ENCODE measurements at places on chromosomes 16 and 17.

DNA sequence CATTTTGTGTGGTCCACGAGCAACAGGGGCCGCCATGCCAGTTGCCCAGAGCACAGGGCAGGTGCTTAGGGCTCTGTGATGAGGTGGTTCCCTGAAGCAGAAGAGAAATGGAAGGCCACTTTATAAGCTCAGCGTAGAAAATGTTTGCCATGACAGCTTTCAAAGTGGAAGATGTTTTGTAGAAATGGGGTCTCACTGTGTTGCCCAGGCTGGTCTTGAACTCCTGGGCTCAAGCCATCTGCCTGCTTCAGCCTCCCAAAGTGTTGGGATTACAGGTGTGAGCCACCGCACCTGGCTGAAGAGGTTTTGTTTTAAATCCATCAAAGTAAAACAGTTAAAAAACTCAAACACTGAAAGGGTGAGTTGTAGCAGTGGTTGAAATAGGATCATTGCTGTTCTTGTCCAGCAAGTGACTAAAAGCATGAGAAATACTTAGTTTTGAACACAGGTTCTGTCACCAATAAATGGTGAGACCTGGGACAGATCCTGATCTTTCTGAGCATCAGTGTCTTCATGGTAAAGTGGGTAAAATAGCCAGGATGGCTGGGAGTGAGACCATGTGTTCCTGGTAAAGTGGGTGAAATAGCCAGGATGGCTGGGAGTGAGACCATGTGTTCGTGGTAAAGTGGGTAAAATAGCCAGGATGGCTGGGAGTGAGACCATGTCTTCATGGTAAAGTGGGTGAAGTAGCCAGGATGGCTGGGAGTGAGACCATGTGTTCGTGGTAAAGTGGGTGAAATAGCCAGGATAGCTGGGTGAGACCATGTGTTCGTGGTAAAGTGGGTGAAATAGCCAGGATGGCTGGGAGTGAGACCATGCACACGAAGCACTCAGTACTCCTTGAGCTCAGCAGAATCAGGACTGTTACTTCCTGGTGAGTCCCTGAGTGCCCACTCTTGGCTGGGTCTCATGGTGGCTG is 46.0 kb downstream of the BANP start:
- DNase-seq: no peak

DNA sequence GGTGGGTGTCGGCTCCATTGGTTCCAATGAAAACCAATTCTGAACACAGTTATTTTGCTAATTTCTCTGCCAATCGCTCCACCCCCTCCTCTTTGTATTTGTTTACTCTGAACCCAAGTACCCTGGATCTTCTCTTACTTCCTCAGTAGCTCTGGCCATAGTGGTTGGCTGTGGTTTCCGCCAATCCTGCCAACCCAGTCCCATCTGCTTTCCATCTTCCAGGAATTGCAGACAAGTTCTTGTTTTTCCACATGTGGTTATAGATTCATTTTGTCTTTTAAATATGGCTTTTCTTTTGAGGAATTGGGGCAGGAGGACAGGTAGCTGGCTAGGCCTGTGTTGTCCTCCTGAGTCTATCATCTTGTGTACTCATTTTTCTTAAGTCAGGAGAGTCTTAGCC is 92.0 kb downstream of the CYLD start:
- no peak for DNase-seq

GRCh38 chr16:83533193-83533592 is 274.6 kb upstream of the HSBP1 start:
- peak; percentile 62 for DNase-seq

- DNase-seq: no peak
Observed at GRCh38 chr17:65093930-65094329, 37.4 kb upstream of the GNA13 start.

- DNase-seq: no peak
Observed at GRCh38 chr17:75970011-75970523, 8.9 kb downstream of the ACOX1 start.

DNA sequence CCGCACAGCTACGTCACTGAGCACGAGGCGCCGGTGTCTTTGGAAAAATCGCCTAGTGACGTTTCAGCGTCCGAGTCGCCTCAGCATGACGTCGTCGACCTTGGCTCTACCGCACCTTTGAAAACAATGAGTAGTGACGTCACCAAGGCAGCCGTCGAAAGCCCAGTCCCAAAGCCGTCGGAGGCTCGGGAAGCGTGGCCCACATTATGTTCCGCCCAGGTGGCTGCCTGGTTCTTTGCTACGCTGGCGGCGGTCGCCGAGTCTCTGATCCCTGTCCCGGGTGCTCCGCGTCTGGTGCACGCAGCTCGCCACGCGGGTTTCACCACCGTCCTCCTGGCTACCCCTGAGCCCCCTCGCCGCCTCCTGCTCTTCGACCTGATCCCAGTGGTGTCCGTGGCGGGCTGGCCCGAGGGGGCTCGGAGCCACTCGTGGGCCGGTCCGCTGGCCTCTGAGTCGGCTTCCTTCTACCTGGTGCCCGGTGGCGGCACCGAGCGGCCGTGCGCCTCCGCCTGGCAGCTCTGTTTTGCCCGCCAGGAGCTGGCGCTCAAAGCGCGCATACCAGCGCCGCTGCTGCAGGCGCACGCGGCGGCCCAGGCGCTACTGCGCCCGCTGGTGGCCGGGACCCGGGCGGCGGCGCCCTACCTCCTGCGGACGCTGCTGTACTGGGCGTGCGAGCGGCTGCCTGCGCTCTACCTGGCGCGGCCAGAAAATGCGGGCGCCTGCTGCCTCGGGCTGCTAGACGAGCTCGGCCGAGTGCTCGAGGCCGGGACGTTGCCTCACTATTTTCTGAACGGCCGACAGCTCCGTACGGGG is 1.5 kb downstream of the TMEM102 start:
- peak; percentile 70 for DNase-seq

DNA sequence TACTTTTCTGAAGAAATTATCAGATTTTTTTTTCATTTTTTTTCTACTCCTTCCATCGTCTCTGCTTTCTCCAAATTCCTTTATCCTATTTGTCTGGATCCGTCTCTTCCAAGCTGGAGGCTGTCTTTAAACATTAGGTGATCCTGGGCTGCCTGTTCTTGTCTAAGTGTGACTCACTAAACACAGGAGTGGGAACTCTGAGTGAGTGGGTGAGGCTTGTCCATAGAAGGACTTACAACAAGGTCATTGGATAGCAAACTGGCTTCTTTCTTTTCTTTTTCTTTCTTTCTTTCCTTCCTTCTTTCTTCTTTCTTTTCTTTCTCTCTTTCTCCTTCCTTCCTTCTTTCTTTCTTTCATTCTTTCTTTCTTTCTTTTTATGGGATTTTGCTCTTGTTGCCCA is 18.2 kb downstream of the ALOX15 start:
- DNase-seq: no peak

DNA sequence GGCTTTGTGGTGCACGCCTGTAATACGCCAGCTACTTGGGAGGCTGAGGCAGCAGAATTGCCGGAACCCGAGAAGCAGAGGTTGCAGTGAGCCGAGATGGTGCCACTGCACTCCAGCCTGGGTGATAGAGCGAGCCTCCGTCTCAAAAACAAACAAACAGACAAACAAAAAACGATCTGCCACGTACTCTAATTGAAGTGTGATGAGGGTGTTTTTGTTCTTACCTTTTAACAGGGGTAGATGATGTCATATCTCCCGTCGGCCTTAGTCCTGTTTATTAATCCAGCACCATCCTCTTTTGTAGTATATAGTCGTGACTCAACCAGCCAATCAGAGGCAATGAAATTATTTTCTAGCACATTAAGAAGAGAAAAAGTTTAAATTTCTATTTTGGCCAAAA is 58.5 kb downstream of the IQCK start:
- no peak for DNase-seq

GRCh38 chr17:17485420-17485819 is 8.6 kb downstream of the MED9 start:
- DNase-seq: no peak

DNA sequence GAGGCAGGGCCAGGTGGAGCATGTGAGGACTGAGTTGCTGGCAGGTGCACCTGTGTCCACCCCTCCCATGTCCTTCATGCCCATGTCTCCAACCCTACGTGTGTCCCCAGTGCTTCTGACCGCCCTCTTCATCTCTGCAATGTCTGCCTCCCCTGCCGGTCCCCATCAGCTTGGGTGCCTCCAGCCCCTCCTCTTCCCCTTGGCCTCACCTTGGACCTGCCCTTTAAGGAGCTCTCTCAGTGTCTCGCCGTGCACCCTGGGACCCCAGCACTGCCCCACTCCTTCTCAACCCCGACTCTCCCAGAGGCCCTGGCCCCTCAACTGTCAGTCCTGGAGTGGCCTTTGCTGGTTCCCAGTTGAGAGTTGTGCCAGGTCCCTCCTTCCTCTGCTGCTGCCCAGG is 15.0 kb downstream of the RIPOR1 start:
- no peak for DNase-seq

DNA sequence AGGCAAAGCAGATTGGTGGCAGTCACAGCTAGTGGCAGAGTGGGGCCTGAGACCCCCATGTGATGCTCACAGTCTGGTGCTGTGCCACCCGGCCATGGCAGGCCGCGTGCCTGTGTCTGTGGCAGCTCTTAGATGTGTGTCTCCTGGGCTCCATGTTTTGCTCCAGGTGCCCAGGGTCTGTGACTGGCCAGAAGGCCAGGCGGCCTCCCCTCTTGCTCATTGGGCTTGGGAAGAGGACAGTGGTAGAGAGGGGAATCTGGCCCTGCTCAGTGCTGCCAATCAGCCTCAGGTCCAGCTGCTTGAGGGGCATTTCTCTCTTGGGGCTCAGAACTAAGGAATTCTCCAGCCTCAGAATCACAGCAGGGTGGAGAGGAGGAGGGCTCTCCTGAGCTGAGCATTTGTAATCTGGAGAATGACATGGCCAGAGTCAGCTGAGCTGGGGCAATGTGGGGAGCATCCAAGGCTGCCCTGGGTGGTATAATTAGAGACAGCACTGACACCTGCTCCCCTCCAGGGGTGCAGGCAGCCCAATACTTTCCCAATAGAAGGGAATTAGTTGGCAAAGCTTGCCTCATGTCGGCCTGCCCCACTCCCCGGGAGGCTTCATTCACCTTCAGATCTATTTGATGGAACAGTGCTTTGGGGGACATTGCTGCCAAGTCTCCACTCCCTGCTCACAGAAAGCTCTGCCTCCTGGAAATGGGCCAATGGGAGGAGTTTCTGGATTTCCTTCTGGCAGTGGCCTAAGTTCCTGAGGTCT is 2.7 kb upstream of the LASP1NB start:
- peak; percentile 71 for DNase-seq

DNA sequence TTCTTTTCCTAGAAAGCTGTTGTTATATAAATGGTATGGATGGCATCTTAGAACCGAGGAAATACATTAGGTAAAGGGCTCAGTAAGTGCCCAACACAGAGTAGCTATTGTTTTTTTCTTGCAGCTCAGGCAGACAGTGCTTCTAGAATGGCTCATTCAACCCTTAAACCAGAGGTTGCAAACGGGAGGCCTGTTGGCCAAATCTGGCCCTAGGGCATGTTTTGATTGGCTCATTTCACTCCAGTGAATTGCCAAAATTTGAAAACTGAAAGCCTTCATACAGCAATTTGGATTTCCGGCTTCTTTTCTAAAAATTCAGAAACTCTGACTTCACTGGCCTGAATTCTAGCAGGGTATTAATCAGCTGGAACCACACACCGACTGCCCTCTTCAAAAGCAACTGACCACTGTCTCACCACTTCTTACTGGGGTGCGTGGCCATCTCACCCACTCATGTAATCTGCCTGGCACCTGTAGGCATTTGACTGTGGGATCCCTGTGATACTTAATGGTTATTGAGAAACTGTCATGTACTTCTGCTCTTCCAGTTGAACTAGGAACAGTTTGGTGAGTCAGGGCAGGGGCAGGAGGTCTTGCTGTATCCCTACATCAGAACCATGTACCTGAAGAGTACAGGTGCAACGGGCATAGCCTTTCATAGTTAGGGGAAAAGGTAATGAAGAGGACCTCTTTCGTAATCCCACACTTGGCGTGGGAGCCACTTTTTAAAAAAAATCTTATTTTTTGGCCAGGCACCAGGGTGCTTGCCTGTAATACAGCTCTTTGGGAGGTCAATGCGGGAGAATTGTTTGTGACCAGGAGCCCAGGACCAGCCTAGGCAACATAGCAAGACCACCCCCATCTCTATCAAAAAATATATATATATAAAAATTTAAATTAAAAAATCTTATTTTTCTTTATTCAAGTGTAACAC is 53.6 kb upstream of the SCNN1B start:
- DNase-seq: peak; percentile 75

GRCh38 chr16:57759541-57760356 is 24.2 kb downstream of the KATNB1 start:
- DNase-seq: no peak

DNA sequence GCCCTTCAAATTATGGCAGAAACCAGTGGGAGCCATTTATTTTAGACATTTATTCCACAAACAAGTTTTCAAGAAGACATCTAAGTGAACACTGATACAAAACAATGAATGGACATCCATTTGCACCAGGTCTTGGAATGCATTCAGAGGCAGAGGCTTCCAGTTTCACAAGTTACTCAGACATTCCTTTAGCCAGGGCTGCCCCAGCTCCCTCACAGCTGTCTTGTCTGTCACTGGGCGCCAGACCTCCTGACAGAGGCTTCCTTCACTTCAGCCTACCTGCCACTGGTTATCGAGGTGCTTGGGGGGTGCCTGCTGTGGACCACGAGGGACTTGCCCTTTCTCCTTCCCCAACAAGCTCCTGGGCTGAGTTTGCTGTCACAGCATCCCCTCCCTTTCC is 19.2 kb downstream of the AQP8 start:
- no peak for DNase-seq

DNA sequence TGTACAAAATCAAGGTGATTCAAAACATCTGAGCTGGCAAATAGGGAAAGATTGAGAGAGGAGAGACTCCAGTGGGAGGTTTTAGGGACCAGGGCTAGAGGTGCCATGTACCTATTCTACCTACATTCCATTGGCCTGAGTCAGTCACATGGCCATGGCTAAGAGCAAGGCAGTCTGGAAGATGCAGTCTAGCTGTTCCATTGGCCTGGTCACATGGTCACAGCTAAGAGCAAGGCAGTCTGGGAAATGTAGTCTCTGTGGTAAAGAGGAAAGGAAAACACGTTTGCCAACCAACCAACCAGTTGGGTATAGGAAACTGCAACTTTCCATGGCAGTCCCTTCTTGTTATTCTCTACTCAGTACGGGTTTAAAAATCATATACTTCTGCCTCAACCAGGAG is 369.1 kb downstream of the XYLT1 start:
- DNase-seq: no peak

DNA sequence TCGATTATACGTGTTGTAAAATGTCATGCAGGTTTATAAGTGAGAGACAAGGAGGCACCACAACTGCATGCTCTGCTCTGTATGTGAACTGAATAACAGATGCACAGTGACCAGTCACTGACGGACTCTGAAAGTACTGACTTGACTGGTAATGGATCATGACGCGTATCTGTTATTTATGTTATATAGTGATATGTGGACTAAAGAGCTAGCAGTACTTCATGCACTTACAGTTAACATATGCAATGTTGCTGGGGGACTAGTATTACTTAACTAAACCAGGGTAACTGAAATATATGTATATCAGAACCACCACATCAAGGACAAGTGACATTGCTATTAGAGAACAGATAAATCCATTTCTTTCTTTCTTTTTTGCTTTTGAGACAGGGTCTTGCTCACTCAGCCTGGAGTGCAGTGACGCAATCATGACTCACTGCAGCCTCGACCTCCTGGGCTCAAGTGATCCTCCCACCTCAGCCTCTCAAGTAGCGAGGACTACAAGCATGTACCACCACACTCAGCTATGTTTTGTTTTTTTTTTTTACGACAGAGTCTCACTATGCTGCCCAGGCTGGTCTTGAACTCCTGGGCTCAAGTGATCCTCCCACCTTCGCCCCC is 17.2 kb downstream of the COIL start:
- peak; percentile 32 for DNase-seq

- peak; percentile 72 for DNase-seq
Observed at GRCh38 chr17:31487648-31488263, 96.3 kb downstream of the RAB11FIP4 start.

GRCh38 chr17:4648741-4649140 is 7.3 kb upstream of the ALOX15 start:
- DNase-seq: no peak

Measured in MG63 (cell line).